ENCODE measurements at places on chromosomes 11 and 22. TPM values are rescaled to one million over a fixed set of nuclear protein-coding genes. Genes with fewer than 3 reads are reported as not detected.

GRCh38 chr11:9003573-9004182 is at the start of gene NRIP3:
TSS of gene NRIP3 (minus strand) at chr11:9004001. CDS start at chr11:9003935, 66 bp downstream.
- DNase-seq = no peak

IGF2 gene
- not detected for total RNA-seq

DNA sequence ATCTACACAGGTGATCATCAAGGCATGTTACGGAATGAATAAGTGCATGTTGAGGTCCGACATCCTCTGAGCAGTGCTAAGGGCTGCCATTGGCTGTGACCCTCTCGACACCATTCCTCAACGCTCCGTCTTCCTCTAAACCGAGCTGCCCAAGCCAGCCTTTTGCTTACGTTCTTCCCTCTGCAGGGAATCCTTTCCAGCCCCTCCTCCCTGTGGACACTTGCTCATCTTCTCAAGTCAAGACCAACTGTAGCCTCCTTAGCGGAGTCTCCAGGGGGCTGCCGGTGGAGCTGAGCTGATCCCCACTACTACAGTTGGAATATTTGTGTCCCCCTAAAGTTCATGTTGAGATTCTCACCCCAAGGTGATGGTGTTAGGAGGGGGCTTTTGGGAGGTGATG is 781.0 kb downstream of the TBC1D22A start:
- DNase-seq = no peak

DNA sequence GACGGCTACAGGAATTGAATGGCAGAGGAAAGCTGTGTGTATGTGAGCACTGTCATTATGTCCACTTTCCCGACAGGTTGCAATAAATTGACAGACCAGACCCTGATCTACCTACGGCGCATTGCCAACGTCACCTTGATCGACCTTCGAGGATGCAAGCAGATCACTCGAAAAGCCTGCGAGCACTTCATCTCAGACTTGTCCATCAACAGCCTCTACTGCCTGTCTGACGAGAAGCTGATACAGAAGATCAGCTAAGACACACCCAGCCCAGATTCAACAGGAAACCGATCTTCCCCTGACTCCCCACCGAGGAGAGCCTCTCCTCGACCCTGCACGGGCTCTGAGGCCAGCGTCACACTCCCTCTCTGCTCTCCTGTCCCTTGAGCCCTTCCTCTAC is 11.5 kb upstream of the GRK2 start:
- DNase-seq = no peak

DNA sequence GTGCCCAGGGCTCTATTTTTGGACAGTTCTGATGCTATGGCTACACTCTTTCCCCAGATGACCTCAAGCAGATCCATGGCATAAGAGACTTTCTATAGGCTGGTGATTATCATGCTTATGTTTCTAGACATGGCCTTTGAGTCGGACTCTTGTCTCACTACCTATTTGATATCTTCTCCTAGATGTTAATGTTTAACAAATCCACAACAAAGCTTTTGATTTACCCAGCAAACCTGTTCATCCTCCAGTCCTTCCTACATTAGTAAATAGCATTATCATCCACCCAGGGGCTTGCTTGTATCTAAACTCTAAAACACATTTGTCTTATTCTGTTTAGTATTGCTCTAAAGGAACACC is 188.7 kb downstream of the CSNK2A3 start:
- no peak for DNase-seq

DNA sequence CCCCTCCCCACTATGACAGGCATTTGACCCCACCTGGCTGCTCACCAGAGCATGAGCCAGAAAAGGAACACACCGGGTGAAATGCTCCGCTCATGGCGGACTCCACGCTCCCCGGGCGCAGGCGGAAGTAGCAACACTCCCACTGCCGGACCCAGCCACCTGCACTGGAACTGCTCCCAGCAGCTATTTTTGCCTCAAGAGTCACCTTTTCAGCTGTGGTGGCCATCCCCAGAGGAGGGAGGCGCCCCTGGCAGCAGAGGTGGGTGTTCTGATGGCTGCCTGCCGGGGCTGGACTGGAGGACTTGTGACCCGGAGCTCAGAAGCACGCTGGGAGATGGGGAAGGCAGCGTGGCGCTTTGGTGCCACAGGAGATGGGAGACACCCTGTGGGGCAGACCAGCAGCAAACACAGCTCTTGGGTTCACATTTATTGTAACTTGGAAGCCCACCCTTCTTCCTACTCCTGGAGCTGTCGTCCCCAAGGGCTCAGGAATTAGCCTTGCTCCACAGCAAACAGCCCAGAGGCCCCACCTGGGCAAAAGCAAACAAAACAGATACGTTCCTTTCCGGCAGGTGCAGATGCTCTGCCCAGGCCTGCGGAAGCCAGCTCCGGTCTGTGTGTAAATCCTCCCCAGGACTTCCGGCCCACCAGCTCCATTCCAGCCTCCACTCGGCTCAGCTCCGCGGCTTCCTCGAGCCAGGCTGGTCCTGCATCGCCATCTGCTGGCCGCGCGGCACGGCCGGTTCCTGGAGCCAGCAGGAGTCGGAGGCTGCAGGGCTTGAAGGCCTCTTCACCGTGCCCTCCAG is 3.7 kb downstream of the RPS19BP1 start:
- DNase-seq = peak; percentile 98
